G401 (cell line): ENCODE measurements at places on chromosomes 12 and 14.

DNA sequence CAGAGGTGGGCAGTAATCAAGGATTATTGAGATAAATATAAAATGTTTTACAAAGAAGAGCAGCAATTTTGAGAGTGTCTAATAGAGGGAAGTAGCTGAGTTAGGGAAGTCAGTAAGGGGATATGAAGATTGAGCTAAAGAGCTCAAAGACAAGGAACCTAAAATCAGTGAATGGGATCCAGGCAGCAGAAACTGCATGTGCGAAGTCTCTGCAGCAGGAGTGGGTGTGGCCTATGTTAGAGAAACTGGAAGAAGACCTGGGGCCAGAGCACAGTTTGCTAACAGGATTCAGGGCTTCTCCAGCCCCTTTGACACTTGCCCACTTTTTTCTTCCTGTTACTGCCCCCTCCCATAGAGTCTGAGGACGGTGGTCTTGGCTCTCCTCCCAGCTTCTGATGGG lies 36.3 kb upstream of the PLXNC1 start:
- DNase-seq = no peak

DNA sequence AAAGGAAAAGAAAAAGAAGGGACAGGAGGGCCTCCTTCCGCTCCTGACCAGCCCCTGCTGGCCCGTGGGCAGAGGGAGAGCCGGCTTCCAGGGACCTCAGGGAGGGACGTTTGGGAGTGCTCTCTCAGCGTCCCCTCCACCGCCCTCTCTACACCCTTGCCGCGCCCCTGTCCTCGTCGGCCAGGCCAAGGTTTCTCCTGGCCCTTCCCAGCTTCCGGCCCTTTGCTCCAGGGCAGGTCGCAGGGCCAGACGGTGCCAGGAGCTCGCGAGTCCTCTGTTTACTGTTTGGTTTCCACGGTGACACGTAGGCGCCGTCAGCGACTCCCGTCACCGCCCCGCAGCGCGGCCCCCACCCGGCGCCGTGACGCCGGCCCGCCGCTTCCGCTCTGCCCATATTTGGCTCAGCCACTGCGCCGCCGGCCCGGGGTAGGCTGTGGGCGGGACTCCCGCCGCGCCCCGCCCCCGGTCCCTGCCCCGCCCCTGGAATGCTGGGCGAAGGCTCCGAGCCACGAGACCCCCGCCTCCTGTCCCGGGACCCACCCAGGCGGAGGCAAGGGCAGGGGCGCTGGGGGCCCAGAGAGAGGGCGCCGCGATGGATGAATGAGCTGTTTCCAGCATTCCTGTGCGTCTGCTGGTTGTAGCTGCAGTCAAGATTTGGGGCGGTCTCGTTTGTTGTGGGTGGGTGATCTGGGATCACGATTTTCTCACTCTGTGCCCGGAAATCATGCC lies 15.5 kb downstream of the FOS start:
- DNase-seq = peak; percentile 92

- DNase-seq = no peak
These were observed 110.4 kb upstream of the NAV3 start for GRCh38 chr12:77720258-77720657.

DNA sequence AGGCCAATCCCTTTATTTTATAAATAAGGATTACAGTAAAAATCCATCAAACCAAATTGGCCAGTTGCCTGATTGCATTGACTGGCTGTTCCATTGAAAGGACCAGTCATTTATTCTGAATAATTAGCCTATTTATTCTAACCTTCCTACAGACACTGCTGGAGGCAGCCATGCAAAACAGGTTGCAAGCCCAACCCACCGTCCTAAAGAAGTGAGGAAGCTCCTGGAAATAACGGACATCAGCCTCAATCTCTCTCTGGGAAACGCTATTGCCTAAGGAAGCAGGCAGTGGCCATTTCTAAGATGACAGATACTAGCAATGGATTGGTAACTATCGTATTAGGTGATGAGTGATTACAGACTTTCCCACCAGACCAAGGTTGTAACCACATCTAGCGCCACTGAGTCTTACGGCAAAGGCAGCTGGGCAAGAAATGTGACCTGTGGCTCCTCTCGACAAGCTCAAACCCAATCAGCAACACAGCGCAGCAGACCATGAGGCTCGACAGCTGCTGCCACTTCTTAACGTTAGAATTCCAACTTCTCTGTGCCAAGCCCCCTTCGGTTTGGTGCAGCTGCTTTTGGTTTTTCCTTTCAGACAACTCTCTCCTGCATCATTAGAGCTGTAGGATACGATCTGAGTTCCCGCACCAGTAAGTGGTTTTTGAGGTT lies 134.2 kb downstream of the KCNK10 start:
- no peak for DNase-seq

GRCh38 chr14:33730156-33730555 lies 220.7 kb downstream of the EGLN3 start:
- no peak for DNase-seq

GRCh38 chr14:54489731-54490444 lies 1.1 kb upstream of the GMFB start:
- no peak for DNase-seq
